ENCODE measurements at places on chromosomes 16 and 17. TPM values are rescaled to one million over a fixed set of nuclear protein-coding genes. Genes with fewer than 3 reads are reported as not detected.
A peak's percentile ranks its signal among the peaks of the same experiment; 100 is the strongest.

The SYT17 gene
- not detected for total RNA-seq

The SULT1A4 gene
- total RNA-seq, result 1.8 TPM

The TBC1D3L gene
- 0.33 TPM for total RNA-seq

The FADS6 gene
- not detected for total RNA-seq

- no peak overlapping the region for H3K27ac ChIP-seq
- no peak for DNase-seq
- peaks cover 2% of the 10 kb centered on the region for H3K4me1 ChIP-seq
- H3K27me3 ChIP-seq, result no peaks in the 10 kb centered on the region
- no peaks in the 10 kb centered on the region for H3K36me3 ChIP-seq
- no peak overlapping the region for H3K4me3 ChIP-seq
Observed at GRCh38 chr16:72609066-72609465, 437.1 kb upstream of the PMFBP1 start.

GRCh38 chr17:1829216-1829591 is 498 bp downstream of the SMYD4 start:
- no peaks in the 10 kb centered on the region for H3K27me3 ChIP-seq
- H3K4me1 ChIP-seq, result peaks cover 54% of the 10 kb centered on the region
- peaks cover 45% of the 10 kb centered on the region for H3K36me3 ChIP-seq
- peak overlapping the region; percentile 74 for H3K27ac ChIP-seq

DNA sequence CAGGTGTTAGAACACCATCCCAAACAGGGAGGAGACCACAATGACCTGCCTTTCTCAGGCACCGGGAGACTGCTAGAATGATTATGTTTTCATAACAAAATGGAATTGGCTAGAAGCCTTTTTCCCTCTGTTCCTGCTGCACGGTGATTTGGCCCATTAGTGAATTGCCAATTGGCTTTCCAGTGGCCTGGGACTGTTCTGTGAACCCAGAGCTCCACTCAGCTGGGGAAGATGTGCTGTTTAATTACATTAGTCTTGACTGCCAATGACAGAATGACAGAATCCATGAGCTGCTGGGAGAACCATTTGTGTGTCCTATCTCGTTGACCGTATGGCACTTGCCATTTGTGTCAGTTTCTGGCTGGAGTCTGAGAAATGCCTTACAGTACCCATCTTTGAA is 242.9 kb downstream of the CDH11 start:
- no peaks in the 10 kb centered on the region for H3K4me1 ChIP-seq
- no peaks in the 10 kb centered on the region for H3K27me3 ChIP-seq
- H3K4me3 ChIP-seq, result no peak overlapping the region
- H3K36me3 ChIP-seq, result no peaks in the 10 kb centered on the region
- DNase-seq, result no peak
- H3K27ac ChIP-seq, result no peak overlapping the region

DNA sequence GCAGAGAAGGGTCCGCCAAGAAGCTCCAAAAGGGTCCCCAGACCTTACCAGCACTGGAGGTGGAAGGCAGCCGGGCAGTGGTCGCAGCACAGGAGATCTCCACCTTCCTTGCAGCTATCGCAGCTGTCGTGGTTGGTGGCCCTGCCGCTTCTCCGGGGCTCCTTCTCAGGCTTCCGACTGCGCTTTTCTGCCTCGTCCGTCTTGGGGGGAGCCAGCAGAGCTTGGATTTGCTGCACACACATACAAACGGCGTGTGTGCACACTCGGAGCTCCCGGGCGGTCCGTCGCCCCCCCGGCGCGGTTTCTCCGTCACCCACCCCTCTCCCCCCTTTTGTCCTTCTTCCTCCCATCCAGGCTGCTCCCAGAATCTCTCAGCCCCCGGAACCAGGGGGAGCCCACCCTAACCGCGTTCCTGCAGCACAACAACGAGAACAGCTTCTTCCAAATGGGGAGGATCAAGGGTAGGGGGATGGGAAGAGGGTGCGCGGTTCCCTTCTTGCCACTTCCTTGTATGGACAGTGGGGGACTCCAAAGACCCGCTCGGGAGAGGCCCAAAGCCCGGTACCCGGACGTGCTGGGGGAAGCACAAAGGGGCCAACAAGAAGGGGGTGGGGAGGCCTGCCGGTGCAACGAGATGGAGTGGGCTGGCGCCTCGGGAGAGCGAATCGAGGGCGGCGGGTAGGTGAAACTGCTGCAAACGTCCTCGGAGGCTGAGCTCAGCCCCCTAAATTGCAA is 1.1 kb downstream of the PHF12 start:
- H3K4me3 ChIP-seq, result no peak overlapping the region
- H3K27me3 ChIP-seq, result no peaks in the 10 kb centered on the region
- peaks cover 36% of the 10 kb centered on the region for H3K4me1 ChIP-seq
- H3K27ac ChIP-seq, result peak overlapping the region; percentile 93
- peaks cover 39% of the 10 kb centered on the region for H3K36me3 ChIP-seq

Data from activated CD4-positive, alpha-beta T cell treated with anti-CD3 and anti-CD28 coated beads for 36 hours (primary cell).